Hematopoietic multipotent progenitor cell treated with erythropoietin and hydrocortisone succinate and interleukin-3 and kit ligand, for 15 days (in vitro differentiated cells): ENCODE measurements at places on chromosomes 11 and 22.

DNA sequence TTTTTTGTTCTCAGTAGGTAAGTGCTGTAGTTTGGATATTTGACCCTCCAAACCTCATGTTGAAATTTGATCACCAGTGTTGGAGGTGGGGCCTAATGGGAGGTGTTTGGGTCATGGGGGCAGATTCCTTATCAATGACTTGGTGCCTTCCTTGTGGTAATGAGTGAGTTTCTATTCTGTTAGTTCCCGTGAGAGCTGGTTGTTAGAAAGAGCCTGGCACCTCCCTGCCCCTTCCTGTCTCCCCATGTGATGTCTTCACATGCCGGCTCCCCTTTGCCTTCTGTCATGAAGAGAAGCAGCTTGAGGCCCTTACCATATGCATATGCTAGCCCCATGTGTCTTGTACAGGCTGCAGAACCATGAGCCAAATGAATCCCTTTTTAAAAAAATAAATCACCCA, 138.3 kb downstream of the TMEM135 start:
- DNase-seq, result no peak

DNA sequence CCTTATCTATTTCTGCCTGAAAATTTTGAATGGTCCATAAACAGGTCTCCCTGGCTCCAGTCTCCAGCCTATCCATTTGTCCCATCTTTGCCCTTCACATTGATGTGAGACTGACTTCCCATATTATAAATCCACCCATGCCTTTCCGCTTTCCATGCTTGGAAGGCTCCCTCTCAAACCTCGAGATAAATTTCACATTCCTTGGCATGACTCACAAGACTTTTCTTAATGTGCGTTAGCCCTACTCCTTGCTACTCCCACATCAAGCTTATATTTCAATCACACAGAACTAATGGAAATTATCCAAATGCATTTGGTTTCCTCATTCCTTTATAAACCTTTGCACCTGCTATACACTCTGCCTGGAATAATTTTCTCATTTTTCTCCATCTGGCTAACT, 163.7 kb upstream of the NTM start:
- no peak for DNase-seq

- no peak for DNase-seq
These were observed 14.5 kb upstream of the CYTH4 start for GRCh38 chr22:37267661-37268413.

- DNase-seq, result no peak
These were observed 13.2 kb upstream of the TRIM34 start for GRCh38 chr11:5611627-5612026.
